Amygdala (tissue), 56 donors: ENCODE measurements at places on chromosomes 5 and 9.
A peak's percentile ranks its signal among the peaks of the same experiment; 100 is the strongest.

DNA sequence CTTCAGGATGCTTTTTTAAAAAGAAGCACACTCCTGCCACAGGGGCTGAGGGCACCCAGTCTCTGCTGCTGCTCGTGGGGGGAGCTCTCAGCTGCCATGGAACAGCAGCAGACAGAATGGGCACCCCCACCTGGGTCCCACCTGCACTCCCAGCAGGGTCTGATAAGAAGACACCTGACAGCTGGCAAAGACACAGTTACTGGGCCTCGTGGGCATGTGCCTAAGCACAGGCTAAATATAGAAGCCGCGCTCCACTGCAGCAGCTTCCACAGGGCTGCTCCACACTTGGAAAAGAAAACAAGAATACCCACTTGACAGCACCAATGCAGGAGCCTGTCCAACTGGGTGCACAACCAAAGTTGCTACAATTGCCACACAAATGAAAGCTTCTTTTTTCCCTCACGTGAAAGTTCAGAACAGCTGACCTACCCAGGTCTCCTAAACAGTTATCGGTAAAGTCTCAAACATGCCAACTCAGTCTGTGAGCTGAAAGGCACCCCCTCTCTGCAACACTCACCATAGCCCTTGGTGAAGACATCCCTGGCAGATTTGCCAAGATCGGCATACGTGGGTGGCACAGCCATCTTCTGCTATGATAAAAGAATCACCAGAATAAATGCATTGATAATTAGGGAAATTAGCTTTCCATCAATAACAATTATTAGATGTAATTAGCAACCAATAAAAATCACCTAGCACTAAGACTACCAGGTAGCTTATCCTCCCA is 12.2 kb downstream of the VDAC1 start:
- DNase-seq, result no peak

GRCh38 chr5:14503017-14503680 is 78.4 kb upstream of the OTULINL start:
- DNase-seq, result no peak

DNA sequence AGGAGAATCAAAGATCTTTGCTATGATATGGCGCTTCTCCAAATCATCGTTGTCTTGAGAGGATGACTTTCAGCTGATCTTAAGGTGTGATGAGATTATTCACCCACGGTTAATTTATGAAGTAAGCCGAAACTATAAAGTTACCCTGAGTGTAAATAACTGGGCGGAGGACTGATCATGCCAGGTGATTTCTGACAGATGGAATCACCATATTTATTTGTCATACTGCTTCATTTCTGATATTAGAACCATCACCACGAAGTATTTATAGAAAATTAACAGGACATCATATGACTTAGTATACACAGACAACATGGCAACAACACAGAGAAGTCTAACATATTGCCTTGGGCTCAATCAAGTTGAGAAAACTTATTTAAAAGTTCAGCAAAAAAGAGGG is 601.9 kb downstream of the RAB3C start:
- no peak for DNase-seq

DNA sequence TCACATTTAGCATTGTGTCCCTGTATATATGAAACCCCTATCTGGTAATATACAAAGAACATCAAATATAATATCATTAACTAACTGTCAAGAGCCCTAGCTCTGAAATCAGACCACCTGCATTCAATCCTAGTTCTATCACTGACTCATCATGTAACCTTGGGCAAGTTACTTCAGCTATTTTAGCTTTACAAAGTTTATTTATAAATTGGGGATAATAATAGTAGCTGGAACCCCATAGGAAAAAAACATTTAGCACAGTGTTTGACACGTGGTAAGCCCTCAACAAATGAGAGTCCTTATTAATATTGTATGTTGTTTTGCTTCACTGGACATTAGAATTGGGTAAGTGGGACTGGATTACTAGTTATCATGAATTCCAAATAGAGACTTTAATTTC is 157.5 kb downstream of the EBF1 start:
- no peak for DNase-seq

DNA sequence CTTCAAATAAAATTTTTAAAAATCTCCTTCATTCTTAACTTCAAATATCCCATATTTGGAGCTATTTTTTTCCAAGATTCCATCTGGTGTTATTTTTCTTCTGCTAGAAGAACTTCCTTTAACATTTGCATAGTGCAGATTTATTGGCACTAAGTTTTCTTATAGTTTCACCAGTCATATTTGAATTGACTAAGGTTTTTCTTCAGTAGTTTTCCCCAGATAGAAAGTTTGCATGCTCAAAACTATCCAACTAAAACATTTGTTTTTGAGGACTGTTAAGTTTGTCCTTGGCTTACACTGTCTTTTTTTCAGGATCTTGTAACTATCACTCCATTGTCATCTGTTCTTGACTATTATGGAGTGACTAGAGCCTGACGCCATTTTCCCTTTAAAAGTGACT is 606.7 kb downstream of the TAF11L14 start:
- no peak for DNase-seq

- DNase-seq, result no peak
These were observed 20.2 kb downstream of the SIL1 start for GRCh38 chr5:139177809-139178588.

- no peak for DNase-seq
These were observed 72.1 kb downstream of the NIPBL start for GRCh38 chr5:36948650-36949049.

- DNase-seq, result no peak
These were observed 16.9 kb downstream of the TMEM174 start for GRCh38 chr5:73189871-73190376.

- DNase-seq, result no peak
These were observed 10.7 kb downstream of the OR2V1 start for GRCh38 chr5:181120306-181120705.

GRCh38 chr9:18058564-18059442 is 415.1 kb upstream of the ADAMTSL1 start:
- DNase-seq, result no peak

DNA sequence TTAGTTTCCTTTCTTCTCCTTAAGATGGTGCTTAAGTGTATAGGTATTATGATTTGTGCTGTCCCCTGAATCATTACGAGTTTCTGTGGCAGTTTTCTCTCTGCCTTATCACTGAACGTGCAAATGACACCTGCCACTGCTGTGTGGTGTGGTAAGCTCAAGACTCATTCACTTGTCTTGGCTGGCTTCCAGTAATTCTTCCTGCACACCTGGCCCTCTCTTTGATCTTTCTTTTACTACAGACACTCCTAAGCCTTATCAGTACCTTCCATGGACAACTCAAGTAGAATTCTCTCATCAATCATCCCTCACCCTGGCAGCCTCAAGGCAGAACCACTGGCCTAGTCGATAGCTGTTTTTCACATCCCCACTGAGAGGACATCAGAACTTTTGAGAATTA is 82.6 kb upstream of the ADAMTS19 start:
- DNase-seq, result no peak

DNA sequence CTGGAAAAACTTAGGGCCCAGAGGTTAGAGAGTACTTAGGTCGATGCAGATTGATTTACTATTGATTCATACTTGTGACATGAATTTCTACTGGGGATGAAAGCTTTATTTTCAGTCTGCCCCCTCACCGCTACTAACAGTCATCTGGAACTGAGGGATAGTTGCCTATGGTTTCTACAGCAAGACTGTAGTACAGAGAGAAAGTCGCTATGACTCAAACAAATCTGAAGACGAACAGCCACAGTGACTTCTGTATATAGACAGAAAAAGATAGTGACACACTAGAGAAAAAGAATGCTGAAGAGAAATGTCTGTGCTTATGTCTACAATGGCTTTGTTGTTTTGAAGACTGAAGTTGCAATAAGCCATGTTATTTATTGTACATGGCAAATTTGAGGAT is 17.3 kb downstream of the OR13D1 start:
- no peak for DNase-seq

- no peak for DNase-seq
These were observed 121.0 kb upstream of the RGS7BP start for GRCh38 chr5:64384765-64385164.

DNA sequence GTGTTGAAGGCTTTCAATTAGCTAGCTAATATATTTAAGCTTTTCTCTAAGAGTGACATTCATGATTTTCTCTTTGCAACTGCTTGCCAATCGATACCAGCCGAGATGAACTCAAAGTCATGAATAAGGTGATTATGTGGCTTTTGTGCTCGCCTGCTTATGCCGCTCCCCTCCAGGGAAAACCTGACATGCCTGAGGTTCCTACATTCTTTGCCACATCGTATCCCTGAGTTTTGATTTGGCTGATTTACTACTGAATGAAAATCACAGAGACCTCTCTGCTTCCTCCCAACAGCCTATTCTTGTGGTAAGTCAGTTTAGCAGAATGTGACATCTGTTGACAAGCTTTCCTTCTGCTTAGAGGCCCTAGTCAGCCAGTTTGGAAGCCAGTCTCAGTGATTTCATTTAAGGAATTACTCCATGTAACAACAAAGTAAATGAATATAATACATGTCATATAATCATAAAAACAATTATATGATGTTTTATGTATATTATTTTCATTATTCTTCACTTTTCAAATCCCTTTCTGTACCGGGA is 513.4 kb downstream of the CSNK1G3 start:
- DNase-seq, result no peak

DNA sequence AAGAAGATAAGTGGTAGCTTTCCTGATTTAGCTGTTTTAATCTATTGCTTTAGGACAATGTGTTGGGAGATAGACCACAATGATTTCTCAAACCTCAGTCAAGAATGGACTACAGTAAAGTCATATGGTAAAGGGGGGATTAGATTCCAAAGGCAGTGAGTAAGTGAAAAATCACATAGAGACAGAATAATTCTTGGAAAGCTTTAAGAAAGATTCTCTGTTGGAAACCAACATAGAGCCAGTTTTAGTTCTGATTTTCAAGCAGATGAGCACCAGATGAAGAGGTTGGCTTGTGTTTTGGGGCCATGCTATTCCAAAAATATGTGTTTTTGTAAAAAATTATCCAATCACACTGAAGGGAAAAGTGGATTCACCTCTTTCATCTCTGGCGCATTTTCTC is 256.8 kb upstream of the RPS23 start:
- no peak for DNase-seq

DNA sequence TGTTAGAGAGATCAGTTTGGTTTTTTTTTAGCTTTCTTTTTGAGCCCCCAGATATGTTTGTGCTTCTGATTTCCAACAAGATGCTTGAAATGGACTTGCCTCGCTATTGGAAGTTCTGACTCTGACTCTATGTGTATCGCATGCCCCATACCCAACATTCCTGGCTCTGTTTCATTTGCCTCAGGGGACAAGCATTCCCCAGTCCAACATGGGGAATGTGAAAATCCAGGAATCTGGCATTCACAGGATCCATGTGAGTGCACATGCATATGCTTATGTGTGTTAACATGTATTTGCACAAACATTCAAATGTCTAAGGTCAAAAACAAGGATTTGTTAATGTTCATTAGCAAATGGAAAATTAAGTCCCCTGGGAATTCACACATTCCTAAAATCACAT is 233.9 kb downstream of the TLR4 start:
- no peak for DNase-seq

- DNase-seq, result no peak
These were observed 26.7 kb upstream of the XPA start for GRCh38 chr9:97723819-97724218.

- DNase-seq, result no peak
These were observed 1.1 kb upstream of the SV2C start for GRCh38 chr5:76081811-76082771.

GRCh38 chr9:95580812-95581761 is 64.3 kb upstream of the PTCH1 start:
- DNase-seq, result no peak

GRCh38 chr9:13386935-13387733 is 107.6 kb upstream of the MPDZ start:
- DNase-seq, result no peak

DNA sequence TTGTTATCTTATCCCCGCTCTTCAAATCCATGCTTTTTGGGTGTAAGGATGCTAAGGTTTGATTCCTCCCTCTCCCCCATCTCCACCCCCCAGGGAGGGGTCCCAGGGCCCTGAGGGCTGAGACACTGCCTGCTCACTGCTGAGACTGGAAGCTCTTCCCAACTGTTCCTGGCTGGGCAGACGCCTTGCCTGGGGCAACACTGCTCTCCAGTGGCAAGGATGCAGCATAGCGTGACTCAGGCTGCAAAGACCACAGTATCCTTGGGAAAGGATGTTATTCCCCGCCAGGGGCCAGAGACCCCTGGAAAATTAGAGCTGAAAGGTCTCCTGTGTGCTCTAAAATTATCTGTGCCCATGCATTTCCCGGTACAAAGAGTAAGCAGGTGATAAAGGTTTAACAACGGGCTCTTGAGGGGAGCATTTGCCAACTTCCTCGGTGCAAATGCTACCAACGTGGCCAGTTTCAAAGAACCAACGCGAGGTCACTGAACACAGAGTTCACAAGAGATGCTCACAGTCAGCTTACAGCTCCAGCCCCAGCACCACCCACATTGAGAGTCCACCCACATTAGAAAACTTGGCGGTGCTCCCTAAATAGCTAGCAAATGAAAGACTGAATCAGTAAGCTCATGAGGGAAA is 271.9 kb downstream of the NSG2 start:
- DNase-seq, result peak; percentile 44

GRCh38 chr5:126884269-126884819 is 107.4 kb downstream of the LMNB1 start:
- DNase-seq, result no peak

DNA sequence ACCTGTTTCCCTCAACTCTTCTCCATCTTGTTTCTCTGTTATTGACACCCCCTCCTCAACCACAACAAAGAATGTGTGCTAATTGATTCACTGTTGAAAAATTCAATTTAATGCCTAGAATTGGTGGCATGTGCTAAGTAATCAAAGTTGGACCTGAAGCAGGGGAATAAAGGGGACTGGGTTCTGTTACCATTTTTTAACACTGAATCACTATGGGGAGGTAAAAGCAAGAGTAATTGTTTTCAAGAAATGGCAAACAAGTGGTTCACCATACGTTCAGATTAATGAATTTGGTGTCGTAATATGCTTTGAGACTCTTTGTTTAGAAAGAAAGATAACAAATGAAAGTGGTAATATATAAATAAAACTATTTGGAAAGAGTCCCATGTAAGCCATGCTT is 17.0 kb upstream of the SSBP2 start:
- no peak for DNase-seq

DNA sequence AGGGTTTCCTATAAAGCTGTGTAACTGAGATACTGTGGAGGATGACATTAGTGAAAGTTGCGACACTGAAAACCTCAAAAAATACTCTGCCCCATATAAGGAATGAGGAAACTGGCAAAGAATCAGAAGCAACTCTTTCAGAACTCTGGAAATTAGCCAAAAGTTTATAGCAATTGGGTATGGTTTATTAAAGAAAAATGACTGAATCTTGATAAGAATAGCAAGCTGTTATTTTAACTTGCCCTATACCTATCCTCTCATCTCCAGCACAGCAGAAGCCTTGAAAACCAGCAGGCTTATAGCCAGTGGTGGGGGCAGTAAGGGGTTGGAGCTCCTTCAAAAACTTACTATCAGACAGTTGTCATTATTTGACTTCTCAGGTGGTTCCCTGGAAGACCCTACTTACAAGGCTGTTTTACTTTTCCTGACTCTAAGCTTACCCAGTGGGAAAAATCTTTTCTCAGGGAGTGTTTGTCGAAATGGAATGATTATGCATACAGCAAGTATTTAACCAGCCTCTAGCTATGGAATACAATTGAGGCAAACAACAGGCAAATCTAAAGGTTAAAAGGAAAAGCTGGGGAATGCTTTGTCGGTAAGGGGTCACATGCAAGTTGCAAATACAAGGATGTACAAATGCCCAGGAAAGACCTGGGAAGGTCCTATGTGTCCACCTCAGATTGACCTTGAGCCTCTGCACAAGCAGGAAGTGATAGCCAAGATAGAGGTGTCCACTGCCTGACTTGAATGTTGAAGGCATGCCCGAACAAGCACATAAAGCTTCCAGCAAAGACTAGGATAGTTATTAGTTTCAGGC is 21.0 kb upstream of the FAM151B start:
- no peak for DNase-seq

- DNase-seq, result no peak
These were observed 174.7 kb upstream of the PRDM9 start for GRCh38 chr5:23332650-23333251.
